ENCODE measurements at places on chromosomes 1 and 21.

DNA sequence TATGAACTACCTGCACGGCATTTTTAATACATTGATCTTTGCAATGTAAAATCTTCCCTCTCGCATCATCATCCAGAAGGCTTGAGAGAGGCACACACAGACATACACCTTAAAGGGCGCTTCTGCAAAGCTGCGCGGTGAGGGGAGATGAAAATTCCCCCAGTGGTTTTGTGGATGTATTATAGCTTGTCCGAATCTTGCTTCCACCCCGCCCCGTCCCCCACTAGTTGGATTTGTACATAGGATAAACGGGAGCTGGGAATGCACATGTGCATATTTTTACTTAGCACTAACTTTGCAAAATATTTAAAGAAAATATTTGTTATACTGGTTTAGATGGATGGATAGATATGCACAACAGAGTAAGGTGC, 542 bp upstream of the ASTN1 start:
- DNase-seq, result no peak

- no peak for DNase-seq
Observed at GRCh38 chr1:118388301-118388959, 203.4 kb upstream of the SPAG17 start.

DNA sequence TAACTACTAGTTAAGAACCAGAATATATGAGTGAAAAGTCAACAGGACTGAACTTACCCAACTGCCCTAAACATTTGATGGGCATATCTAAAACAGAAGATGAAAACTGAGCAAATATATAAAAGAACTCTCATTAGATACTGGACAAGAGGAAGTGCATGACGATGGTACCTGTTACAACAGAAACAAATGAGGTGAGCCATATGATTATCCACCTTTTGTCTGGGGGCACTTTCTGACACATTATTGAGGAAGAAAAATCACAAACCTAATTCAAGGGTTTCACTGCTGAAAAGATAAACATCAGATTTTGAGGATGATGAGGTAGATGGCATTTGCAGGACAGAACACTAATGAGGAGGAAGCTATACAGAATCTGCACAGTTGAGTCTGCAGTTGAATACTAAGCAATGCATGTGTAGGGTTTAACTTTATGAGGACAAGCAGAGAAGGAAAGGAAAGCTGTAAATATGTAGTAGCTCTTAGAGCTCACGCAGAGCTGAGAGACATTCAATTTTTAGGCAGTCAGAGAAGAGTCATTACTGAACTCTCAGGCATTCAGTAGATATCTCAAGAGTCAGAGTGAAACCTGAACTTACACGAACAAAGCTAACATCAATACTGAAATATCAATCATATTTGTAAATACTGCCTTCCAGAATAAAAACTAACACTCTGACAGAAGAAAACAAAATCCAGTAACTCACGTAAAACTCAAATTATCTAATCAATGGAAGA, 262.1 kb downstream of the AKT3 start:
- DNase-seq, result no peak

DNA sequence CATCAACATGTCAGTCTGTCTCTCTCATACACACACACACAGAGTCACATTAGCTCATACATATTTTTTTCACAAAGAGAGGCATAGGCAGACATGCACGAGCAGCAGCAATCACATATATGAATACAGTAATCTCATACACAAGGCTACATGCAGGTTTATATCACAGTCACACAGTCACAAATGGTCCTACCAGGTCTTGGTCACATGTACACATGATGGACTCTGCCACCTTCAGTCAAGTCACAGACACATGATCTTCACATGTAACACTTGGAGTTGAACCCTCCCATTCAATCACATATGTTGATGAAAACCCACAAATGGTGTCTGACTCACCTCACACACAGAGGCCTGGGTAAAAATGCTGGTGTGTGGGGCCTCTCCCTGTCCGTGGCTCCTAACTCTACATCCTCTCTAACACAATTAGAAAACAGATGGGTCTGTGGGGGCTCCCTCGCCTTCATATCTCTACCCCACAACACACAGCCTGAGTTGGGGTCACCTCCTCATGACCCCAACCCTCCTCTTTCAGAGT, 27.9 kb downstream of the RIMS3 start:
- DNase-seq, result no peak

- DNase-seq, result no peak
Observed at GRCh38 chr21:38968887-38969543, 163.3 kb downstream of the ETS2 start.

DNA sequence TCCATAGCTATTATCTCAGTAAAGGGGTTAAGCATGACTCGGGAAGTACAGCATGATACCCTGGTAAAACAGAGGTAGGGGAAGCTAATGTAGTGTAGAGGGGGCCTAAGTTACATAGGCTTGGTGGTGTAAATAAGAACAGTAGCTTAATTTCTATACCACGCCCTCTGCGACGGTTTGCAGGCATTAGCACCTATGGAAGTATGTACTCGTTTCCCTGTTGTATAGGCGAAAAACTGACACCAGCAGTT, 470 bp upstream of the NAXE start:
- no peak for DNase-seq

DNA sequence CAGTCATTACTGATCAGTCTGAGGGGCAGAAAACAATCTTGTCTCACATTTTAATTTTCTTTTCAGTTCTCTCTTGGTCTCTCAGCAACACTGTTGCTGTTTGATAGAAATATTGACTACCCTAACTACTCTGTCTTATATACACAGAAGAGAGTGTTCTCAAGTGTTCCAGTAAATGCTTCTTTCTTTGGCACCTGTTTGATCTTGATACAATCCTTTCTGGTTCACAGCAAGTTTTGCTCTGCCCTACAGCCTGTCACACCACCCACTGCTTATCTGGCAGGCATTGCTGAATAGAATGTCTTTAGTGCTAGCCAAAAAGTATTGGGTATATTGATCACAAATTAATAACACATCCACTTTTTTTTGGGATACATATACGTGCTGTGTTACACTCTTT, 75.7 kb upstream of the WLS start:
- DNase-seq, result no peak

GRCh38 chr21:36217743-36218142, 61.1 kb downstream of the DOP1B start:
- DNase-seq, result no peak

DNA sequence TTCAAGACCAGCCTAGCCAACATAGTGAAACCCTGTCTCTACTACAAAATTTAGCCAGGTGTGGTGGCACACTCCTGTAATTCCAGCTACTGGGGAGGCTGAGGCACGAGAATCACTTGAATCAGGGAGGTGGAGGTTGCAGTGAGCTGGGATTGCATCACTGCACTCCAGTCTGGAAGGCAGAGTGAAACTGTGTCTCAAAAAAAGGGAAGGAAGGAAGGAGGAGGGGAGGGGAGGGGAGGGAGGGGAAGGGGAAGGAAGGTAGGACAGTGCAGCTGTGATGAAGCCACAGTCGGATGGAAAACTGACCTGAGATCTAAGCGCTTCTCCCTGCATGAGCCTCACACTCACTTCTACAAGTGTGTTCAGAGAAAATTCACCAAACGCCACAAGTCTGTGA, 22.0 kb upstream of the FHAD1 start:
- no peak for DNase-seq

- no peak for DNase-seq
Observed at GRCh38 chr1:73463873-73464272, 734.1 kb downstream of the LRRIQ3 start.

DNA sequence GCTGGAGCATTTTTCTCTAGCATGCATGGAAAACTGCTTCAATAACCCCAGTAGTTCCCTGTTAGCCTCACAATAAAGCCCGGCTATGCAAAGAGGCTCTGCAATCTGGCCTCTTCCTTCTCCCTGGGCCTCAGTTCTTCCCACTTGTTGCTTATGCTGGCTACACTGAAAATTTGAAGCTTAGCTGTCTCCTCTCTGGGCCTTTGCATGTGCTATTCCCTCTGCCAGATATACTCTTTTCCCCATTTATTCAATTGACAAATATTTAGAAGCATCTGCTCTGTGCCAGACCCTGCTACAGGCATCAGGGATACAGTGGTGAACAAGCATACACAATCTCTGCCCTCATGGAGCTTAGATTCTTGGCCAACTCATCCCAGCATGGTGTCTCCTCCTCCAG, 15.3 kb downstream of the CRYBG2 start:
- peak; percentile 46 for DNase-seq

- DNase-seq, result no peak
Observed at GRCh38 chr1:101136739-101137138, 100.1 kb upstream of the S1PR1 start.

- no peak for DNase-seq
Observed at GRCh38 chr1:5709461-5709975, 282.7 kb downstream of the NPHP4 start.

DNA sequence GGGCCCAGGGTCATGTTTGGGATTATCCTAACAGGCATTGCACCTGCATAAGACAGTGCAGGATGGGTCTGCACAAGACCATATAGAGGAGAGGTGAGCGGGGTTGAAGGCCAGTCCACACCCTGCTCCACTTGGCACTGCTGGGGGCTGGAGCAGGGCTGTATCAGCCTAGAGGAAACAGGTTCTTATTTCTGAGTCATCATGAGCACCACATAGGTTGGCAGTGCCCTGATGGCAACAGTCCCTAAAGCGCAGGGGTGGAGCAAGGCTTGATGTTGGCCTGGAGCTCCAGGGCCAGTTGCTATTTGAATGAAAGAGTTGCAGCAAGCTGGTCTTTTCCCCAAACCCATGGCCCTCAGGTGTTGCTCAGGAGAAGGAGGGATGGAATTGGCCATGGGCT, 29.8 kb upstream of the BMP8B start:
- DNase-seq, result no peak

DNA sequence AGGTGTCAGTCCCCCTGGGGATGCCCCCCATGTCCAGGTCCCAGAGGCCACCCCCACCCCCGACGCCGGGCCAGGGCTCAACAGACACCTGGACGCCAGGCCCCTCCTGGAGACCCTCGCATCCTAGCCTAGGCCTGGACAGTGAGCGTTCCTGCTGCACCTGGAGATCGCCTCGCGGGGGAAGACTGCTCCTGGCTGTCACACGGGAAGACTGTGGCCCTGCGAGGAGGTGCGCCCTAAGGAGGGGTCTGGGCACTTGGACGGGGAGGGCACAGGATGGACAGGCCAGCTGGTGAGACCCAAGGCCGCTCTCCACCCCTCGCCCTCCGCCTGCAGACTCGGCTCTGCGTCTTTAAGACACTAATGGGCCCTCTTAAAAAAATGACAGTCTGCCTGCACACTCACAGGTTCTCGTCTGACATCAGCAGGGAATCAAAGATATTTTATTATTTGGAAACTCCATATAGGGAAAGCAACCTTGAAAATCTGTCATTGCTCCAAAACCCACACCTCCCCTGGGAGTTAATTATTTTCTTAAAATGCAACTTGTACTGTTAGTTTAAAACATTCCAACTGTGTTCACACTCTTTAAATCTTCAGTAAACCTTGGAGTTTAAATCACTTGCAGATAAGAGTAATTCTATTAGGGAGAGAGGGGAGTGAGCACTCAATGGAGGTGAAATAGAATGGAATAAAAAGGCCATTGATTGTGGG, 45.6 kb upstream of the ACTRT2 start:
- DNase-seq, result no peak

DNA sequence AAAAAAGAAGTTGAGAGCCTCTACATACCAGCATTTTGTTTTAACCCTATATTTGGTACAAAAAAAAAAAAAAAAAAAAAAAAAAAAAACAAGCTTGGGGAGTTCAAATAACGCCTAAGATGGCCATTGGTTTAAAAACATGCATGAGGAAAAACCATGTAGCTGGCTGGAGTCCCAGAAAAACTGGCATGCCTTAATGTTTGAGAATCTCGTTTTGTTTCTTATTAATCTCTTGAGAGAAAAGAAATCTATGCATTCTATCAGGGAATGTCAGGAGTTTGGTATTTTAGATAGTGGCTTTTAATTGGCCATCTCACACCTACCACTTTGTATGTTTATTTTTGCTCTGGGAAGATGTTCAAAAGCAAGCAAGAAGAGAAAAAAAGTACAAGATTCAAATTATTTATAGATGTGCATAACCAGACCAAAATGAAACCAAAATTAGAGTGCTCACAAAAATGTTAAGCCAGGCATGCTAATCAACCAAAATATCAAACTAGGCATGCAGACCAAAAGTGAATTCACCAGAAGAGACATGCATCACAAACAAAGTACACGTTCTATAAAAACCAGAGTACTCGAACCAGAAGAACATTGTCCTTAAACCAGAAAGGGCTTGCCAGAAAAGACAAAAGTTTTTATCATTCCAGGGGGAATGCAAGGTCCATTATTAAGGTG, 156.6 kb downstream of the AK5 start:
- DNase-seq, result no peak

- DNase-seq, result no peak
Observed at GRCh38 chr1:207813512-207813881, 61.6 kb downstream of the CD46 start.

DNA sequence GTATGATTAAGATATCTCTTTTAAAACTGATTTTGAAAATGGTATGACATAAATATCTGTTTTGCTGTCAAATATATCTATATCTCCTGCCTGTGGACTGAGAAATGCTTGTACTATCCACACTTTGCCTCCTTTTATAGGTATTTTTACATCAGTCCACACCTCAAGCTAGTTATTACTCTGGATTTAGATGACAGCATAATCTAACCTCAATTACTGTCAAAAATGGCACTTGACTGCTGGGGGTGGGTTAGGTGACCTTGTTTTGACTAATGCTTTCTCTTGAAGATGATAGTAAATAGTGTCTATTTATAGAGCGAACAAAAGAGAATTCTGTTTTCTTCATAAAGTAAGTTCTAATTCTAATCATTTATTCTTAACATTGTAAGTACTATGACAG, 9.1 kb downstream of the ADGRL2 start:
- DNase-seq, result no peak

- DNase-seq, result no peak
Observed at GRCh38 chr1:108038653-108039236, 73.8 kb upstream of the VAV3 start.

GRCh38 chr1:174965362-174966007, 34.3 kb upstream of the CACYBP start:
- DNase-seq, result no peak

DNA sequence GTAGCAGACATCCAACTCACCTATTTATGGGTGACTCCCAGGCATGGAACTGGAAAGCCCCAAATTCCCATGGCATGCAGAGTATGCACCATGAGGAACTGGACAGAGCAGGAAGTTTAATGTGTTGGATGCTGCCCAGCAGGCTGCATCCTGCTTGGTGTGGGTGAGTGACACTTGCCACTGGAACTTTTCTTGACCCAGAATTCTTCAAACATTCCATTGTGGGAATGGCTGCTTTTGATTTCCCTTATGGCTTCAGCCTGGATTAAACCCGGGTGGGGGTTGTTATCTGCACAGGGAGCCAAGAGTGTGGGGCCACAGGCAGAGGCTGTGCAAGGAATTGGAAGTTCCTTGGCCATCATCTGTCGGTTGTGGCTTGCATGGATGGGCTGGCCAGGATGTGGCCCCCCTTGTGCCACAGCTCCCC, 26.9 kb upstream of the BACE2 start:
- no peak for DNase-seq

- no peak for DNase-seq
Observed at GRCh38 chr1:227127891-227128290, 187.8 kb downstream of the COQ8A start.

GRCh38 chr1:74689621-74690363, 16.2 kb upstream of the ERICH3 start:
- peak; percentile 66 for DNase-seq
